Activated CD4-positive, alpha-beta T cell treated with anti-CD3 and anti-CD28 coated beads, Interleukin-2, amount 50 U/mL, for 4 hours (primary cell): ENCODE measurements at places on chromosomes 12 and 14.

- no peak for DNase-seq
Observed at GRCh38 chr14:20809917-20810316, 7.3 kb upstream of the RNASE1 start.

- DNase-seq = no peak
Observed at GRCh38 chr12:81294325-81295190, 216.7 kb downstream of the ACSS3 start.

- DNase-seq = peak; percentile 31
Observed at GRCh38 chr12:49776413-49776812, 35.1 kb downstream of the TMBIM6 start.

DNA sequence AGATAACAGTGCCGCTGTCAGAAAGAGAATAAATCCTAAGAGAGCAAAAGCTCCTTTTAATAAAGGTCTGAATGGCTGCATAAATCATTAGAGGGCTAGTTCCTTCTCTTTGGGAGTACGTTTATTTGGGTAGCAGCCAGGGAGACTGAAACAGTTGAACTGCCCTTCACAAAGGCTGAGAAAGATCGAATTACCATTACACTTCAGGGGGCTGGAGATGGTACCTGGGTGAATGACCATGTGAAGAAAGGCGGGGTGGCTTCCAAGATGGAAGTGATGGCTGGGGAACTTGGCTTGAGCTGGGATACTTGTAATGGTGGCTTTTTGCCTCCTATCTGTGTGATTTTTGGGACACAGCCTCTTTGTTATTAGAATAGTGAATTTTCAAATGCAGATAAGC is 1.7 kb upstream of the FGD4 start:
- DNase-seq = no peak

DNA sequence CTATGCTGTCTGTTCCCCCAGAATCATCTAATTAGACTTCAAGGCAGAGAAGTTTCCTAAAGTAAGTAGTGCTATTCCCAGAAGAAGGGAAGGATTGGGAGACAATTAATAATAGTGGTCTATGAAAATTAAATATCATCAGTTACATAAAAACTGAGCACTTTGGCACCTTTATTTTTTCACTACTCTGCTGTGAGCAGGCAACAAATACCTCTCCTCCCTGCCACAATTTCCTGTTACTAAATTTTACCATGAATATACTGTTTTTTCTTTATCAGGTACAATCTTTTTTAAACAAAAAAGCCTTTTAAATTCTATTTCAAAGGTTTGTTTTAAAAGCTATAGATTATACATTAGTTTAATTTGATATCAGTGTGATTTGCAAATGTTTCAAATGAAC is 29.4 kb upstream of the KRAS start:
- DNase-seq = no peak

- DNase-seq = no peak
Observed at GRCh38 chr12:32069071-32069470, 37.6 kb upstream of the BICD1 start.

DNA sequence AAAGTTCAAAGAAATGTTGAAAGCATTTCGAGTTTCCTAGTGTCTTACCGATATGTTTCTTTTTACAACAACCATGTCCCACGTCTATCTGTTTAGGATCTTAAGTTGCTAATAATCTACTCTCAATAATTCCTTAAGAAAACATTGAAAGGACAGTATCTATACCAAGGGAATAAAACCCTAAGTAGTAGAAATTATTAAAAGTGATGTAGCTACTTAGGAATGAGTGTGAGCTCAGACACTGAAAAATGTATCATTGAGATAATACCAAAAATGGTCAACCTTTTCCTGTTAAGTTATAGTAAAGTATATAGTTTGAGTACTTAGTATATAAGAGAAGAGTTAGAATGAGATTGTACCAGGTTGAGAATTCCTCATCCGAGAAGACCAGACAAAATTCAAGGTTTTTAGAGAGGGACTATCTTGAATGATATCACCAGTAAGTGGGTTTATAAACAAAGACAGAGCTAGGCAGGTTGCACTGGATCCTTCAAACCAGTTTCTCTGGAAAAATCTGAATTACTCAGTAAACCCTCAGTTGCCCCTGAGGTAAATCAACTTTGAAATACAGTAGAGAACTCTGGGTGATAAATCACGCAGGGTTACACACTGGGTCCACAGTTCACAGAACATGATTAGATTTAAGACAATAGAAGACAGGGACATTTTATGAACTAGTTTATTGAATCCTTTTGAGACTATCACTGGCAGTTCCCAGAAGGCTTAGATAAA is 96.8 kb downstream of the ERGIC2 start:
- no peak for DNase-seq

DNA sequence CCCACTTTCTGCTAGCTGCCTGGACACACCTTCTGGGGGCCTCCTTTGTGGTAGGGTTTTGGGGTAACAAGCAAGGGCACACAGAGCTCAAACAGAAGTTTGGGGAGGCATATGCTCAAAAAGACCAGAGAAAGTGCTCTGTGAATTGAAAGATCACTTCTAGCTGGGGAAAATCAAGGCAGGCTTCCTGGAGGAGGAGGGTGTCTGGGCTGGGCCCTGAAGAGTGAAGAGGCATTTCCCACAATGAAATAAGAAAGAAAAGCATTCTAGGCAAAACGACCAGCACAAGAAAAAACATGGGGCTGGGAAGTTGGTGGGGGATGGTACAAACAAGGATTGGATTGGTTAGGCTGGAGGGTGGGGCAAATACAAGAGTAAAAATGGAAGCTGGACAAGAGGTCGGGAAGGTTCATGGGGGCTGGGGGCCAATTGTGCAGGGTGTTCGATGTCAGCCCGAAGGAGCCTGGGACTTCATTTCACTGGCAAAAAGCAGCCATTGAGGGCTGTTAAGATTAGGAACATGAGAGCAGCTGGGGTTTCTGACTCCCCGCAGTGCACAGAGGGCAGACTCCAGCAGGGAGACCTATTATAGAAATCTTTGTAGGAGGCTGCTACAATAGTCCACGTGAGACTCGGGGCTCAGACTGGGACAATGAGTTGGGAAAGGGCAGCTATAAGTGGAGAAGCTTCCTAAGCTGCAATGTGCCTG is 51.5 kb upstream of the CMKLR1 start:
- DNase-seq = no peak

DNA sequence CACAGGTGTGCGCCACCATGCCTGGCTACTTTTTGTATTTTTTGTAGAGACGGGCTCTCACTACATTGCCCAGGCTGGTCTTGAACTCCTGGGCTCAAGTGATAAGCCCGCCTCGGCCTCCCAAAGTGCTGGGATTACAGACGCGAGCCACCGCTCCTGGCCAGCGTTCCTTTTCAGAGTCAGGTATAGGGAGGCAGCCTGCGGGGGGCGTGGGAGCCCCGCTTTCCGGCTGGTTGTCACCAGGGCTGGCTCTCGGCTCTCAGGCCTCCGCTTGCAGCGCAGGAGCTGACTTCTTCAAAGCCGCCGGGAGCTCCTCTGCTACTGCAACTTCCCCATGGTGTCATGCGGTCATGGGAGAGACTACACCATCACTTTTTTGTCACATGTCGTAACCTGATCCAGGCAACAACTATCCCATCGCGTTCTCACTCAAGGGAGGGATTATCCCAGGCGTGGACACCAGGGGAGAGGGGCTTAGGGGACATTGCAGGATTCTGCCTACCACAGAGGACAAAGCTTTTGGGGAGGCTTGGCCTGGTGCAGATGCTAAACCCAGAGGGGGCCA is 129.4 kb downstream of the SCARB1 start:
- no peak for DNase-seq

GRCh38 chr14:103499709-103500108 is 22.9 kb downstream of the CKB start:
- no peak for DNase-seq

DNA sequence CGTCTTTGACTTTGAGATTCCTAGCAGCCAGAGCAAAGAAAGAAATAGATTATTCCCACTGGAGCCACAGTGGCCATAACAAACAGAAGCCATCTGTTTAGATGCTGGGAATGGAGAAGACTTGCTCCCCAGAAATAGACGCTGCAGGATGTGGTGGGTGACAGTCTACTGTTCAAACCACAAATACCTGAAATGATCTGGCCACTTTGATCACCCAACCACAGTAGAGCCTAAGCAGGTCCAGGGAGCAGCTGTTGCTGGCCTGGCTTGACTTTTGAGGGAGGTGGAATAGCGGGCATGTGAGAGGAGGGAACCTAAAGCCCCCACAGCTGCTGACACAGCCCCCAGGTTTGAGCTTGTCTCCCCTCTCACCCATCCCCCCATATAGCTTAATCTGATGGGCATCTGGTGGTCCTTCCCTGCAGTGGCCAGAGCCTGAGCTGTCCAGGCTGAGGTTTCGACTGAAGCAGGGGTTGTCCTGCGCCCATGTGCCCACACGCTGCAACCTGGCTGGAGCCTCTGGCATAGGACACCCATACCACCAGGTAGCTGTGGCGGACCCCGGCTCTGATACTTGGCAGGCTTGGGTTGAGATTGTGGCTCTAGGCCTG is 38.7 kb downstream of the SH2B3 start:
- no peak for DNase-seq

DNA sequence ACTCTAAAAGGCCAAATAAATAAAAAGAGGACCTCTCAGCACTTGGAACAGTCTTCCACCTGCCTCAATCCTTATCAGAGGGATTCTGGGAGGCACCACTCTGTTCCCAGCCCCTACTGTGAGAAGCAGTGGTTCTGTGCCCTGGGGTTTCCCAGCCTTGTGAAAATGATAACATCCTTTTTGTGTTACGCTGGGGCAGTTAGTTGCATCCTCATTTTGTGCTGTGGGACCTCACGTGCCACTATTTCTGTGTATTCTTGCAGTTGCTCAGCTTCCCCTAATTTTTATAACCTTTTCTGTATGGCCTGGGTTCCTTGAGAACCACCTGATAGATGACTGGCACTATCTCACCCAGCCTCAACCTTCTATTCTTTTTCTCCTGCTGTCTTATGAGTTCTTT is 10.8 kb upstream of the CMA1 start:
- no peak for DNase-seq

GRCh38 chr14:77986773-77987172 is 183.4 kb upstream of the NRXN3 start:
- no peak for DNase-seq

DNA sequence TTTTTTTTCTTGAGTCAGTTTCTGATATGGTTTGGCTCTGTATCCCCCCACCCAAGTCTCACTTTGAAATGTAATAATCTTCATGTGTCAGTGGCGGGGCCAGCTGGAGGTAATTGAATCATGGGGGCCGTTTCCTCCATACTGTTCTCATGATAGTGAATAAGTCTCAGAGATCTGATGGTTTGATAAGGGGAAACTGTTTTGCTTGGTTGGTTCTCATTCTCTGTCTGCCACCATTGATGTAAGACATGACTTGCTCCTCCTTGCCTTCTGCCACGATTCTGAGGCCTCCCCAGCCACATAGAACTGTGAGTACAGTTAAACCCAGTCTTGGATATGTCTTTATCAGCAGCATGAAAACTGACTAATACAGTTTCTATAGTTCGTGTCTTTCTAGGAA is 42.9 kb downstream of the WNK1 start:
- peak; percentile 64 for DNase-seq
